NCI-H2171 treated with DMSO at 0.1 percent for 48 hours (cell line): ENCODE measurements at places on chromosomes 12 and 14.

DNA sequence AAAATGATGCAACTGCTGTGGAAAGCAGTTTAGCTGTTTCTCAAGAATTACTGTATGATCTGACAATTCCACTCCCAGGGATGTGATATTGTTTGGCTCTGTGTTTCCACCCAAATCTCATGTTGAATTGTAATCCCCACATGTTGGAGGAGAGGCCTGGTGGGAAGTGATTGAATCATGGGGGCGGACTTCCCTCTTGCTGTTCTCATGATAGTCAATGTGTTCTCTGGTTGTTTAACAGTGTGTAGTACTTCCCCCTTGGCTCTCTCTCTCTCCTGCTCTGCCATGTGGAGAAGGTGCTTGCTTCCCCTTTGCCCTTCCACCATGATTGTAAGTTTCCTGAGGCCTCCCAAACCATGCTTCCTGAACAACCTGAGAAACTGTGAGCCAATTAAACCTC lies 93.4 kb upstream of the CPM start:
- no peak for DNase-seq

- DNase-seq, result peak; percentile 53
These were observed 651.5 kb downstream of the FSCB start for GRCh38 chr14:43855556-43855955.

DNA sequence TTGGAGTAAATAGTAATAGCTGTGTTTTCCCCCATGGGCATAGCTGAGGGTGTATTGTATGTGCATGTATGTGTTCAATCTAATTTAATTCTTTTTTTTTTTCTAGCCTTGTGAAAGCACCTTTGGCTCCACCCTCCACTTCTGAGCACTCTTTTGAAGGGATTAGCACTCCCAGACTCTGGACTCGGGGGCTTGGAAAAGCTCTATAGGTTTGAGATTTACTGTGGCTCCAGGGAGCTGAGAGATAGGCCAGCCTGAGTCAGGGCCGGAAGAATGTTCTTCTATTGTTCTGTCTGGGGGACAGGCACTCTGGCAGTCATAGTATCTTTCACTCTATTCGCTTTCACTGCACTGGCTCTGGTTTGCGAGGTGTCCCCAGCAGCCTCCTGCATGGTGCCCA lies 540.0 kb upstream of the TBX3 start:
- DNase-seq, result no peak

- no peak for DNase-seq
These were observed 166.0 kb downstream of the KLHL28 start for GRCh38 chr14:44795725-44796124.

- DNase-seq, result peak; percentile 18
These were observed 202.3 kb downstream of the GXYLT1 start for GRCh38 chr12:41942354-41942753.

- no peak for DNase-seq
These were observed 37.9 kb downstream of the KIAA0586 start for GRCh38 chr14:58465421-58465820.

GRCh38 chr14:87179936-87180335 lies 813.0 kb downstream of the GALC start:
- no peak for DNase-seq

- DNase-seq, result no peak
These were observed 15.1 kb downstream of the XRCC3 start for GRCh38 chr14:103699901-103700752.

DNA sequence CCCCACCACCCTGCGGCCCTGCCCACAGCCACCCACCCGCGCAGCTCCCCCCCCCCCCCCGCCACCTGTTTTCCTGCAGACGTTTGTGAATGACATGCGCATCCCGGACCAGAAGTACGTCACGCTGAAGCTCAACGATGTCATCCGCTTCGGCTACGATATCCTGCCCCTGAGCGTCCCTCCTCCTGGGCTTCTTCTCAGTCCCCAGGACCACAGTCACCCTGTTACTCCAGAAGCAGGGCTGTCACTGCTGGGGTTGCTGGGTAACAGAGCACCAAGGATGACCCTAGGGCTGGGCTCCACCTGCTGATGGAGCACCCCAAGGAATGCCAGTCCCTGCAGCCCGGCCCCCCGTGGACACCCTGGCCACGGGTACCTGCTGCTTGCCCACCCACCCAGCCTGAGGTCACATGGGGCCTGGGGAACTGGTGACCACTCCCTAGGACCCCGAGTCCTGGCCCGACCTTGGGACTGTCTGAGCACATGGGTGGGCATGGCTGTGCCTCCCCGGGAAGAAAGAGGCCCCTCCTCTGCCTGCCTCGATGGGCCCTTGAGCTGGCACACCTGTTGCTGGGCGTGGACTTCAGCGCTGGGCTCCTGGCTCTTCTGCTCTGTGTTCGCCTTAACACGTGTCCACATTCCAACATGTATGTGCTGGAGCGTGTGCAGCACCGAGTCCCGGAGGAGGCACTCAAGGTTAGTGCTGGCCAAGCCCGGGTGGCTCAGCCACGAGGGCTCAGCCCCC lies 12.9 kb downstream of the CEP170B start:
- no peak for DNase-seq

DNA sequence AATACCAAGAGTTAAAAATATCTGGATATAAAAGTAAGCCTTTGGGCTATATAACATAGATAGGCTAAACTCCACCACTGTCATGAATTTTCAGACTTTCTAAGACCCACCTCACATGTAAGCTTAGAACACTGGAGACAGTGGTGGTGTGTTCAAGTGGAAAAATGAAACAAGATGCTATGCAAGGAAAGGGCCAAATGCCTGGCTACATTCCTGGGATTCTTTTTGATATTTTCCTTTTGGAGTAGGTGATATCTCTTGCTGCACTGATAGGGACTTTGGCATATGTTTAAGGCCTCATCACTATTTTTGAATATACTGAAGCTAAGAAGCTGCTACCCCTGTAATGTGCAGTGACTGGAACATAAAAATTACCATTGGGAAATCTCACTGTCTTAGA lies 341.3 kb downstream of the SLC16A7 start:
- DNase-seq, result no peak

DNA sequence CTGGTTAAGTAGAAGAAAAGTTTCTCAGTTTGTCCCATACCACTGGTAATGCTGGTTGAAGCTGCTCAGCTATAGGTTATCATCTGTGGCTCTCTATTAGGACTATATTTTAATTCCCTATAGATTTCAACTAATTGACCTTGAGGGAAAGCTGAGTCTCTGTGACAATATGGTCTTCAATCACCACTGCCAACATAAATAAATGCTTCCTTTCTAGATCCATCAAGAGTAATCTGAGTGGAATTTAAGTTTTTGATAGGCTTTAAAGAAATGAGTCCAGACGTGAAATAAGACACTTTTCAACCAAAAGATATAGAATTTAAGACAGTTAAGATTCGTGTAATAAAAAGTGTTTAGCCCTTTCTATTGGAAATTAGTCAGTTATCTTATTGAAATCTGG lies 63.5 kb upstream of the MYF6 start:
- DNase-seq, result no peak

DNA sequence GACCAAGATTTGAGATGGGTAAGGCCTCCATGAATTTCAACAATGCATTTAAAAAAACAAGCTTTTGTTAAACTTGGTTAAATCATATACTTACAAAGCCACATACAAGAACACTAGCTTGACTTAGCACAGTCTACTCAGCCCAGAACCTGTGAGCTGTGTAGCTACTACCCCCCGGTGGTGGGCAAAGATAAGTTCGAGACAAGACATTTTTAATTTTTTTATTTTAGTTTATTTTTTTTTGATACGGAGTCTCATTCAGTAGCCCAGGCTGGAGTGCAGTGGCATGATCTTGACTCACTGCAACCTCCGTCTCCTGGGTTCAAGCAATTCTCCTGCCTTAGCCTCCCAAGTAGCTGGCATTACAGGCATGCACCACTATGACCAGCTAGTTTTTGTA lies 3.7 kb upstream of the NECAP1 start:
- peak; percentile 96 for DNase-seq

GRCh38 chr12:7096979-7097378 lies 4.7 kb upstream of the C1R start:
- DNase-seq, result peak; percentile 99

DNA sequence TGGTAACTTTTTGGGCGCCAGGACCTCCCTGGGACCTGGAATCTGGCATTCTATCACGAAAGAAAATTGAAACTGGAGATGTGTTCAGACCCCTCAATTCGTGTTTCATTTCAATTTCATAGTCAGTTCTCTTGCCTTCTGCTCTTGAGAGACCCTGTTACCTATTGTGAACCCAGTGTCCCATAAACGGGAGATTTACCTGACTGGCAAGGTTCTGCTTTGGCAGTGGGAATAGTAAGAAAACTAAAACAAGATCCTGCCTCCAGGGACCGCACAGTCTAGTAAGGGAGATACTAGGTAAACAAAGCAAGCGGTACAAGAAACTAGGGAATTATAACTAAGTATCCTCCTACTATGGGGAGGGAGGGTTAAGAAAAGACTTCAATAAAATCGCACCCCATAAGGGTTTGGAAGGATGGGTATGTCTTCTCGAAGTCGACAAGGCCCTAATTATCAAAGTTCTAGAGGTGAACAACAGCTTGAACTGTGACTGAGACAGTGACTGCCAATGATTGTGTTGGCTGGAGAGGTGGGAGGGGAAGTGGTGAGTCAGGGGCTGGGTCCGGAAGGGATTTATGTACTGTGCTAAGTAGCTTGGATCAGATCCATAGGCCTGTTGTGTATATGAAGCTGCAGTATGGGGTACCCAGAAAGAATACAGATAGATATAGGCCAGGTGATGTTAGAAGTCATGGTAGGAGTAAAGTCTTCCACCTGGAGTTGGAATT lies 754 bp downstream of the ACSS3 start:
- no peak for DNase-seq

DNA sequence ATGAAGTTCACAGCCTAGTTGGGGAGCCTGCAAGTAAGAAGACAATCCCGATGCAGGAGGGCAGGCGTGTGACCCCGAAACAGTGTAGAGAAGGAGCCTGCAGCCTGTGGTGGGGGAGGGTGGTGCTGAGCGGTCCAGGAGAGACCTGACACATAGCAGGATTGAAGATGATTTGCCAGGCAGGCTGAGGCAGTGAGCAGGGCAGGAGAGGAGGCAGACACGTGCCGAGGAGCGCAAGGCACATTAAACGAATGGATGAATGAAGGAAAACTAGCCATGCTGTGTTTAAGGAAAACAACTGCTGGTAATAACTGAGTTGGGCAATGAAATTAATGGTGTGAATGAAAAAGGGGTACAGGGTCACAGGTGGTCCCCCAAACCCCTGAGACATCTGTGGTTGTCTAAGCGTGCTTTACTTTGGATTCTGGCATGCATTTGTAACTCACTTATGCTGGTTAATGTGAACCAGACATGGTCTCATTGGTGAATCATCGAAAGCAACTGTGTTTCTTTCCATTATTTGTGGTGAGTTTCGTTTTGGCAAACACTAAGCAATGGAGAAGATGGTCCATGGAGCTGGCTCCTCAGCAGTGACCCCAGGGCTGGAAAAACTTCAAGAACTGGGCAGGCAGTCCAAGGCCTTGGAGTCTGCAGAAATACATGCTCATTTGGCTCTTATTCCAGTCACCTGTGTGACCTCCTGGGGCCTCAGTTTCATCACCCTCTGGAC lies 96.9 kb upstream of the EVL start:
- no peak for DNase-seq

- DNase-seq, result no peak
These were observed 84.7 kb upstream of the RFX4 start for GRCh38 chr12:106498056-106498455.

DNA sequence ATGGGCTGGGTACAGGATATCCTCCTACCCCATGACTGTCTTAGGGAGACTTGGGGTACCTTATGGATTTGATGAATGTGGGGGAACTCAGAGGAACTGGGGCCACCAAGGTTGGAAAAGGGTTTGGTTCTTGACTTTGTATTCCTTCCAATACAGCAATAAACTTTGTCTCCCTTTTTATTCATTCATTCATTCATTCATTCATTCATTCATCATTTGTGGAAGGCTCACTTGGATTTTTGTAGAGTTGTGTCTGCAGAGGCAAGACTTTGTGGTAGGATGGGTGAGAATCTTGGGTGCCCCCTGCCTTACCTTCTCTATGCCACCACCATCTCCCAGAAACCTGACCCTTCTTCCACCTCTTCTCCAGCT lies 21.1 kb downstream of the SOAT2 start:
- DNase-seq, result no peak

DNA sequence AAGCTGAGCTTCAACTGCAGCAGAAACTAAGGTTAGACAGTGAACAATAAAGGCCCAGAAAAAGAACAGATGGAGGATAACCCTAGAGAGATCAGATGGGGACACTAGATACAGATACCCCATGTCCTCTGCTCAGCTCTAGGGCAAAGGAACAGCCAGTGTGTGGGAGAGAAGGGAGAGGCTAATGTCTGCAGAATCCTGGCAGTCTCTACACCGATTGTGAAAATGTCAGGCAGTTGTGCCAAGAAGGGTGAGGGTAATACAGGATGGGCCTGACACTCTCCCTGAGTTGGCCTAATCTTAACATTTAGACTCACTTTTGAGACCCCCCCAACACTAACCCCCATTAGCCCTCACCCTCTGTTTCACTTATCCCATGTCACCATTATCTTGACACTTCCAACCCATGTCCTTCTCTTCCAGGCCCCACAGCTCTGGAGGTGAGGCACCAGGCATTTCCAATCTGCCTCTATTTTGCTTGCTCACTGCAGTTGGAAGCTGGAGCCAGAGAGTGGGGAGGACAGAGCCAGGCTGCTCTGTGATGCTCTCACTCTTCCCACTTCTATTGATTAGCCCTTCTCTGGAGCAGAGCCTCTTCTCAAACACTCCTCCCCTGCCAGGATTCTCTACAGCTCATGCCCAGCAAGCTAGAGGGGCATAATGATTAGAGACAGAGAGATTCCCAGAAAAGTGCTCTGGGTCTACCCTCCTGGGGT lies 3.0 kb upstream of the BLOC1S1 start:
- DNase-seq, result no peak

DNA sequence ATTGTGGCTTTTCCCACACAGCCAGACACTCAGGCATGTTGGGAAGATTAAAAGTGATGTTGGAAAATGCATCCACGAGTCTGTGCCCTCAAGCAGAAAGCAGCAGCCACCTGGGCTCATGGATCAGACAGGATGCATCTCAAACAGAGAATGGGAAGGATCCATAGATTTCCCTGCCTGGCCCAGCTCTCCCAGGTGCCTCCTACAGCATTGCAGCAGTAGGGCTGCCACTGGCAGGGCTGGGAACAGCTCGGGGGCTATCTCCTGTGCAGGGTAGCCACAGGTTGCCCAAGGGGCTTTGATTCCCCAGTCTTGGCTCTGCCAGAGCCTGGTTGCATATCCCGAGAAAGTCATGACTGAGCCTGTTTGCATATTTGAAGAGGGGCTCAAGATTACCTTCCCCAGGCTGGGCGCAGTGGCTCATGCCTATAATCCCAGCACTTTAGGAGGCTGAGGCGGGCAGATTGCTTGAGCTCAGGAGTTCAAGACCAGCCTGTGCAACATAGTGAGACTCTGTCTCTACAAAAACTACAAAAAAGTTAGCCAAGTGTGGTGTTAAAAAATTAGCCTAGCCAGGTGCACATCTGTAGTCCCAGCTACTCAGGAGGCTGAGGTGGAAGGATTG lies 19.5 kb downstream of the C14orf132 start:
- no peak for DNase-seq

DNA sequence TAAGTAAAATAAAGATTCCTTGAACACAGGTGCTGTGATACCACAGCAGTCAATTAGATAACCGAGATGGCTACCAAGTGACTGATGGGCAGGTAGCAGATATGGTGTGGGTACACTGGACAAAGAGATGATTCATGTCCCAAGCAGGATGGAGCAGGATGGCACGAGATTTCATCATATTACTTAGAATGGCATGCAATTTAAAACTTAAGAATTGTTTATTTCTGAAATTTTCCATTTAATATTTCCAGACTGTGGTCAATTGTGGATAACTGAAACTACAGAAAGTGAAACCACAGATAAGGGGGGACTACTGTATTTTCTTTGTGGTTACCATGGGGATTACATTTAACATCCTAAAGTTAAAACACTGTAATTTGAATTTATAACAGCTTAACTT lies 7.5 kb upstream of the ZFP36L1 start:
- DNase-seq, result no peak
